LHCN-M2 (cell line): ENCODE measurements at places on chromosomes 4 and X. TPM values are rescaled to one million over a fixed set of nuclear protein-coding genes. Genes with fewer than 3 reads are reported as not detected.

Gene GUCY1B1
- 2.3 and 3.4 TPM in 2 replicates for total RNA-seq

Gene XK
- total RNA-seq, result 0.11 and 0.13 TPM in 2 replicates

Gene FAM236D
- total RNA-seq, result not detected in 2 replicates

DNA sequence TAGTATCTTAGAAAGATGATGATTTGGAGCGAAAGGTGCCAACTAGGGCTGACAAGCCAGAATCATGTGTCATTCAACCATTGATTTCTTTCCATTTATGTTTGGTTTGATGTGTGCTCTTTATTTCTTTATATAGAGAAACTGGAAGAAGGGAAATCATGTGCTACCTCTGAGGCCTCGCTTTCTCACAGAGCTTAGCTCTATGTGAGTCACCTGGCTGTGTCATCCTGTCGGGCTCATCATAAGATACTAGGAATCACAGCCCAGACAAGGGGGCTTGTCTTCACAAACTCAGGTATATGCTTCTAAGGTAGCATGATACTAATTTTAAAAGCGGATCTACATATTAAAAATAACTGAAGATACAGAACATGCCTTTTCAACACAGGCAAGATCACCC is 81.7 kb upstream of the GPM6B start:
- no peak for DNase-seq

GRCh38 chr4:57103051-57103450 is 7.1 kb downstream of the IGFBP7 start:
- no peak for DNase-seq

GRCh38 chr4:89483833-89484232 is 176.2 kb upstream of the GPRIN3 start:
- no peak for DNase-seq
